CD4-positive, CD25-positive, alpha-beta regulatory T cell (primary cell): ENCODE measurements at places on chromosomes 3 and 15.

GRCh38 chr3:5891711-5892110 is 704.2 kb downstream of the EDEM1 start:
- no peak for DNase-seq

GRCh38 chr15:77966540-77967234 is 110.8 kb downstream of the TBC1D2B start:
- DNase-seq: peak; percentile 47

- DNase-seq: no peak
These were observed 11.1 kb upstream of the TMC3 start for GRCh38 chr15:81384891-81385720.

DNA sequence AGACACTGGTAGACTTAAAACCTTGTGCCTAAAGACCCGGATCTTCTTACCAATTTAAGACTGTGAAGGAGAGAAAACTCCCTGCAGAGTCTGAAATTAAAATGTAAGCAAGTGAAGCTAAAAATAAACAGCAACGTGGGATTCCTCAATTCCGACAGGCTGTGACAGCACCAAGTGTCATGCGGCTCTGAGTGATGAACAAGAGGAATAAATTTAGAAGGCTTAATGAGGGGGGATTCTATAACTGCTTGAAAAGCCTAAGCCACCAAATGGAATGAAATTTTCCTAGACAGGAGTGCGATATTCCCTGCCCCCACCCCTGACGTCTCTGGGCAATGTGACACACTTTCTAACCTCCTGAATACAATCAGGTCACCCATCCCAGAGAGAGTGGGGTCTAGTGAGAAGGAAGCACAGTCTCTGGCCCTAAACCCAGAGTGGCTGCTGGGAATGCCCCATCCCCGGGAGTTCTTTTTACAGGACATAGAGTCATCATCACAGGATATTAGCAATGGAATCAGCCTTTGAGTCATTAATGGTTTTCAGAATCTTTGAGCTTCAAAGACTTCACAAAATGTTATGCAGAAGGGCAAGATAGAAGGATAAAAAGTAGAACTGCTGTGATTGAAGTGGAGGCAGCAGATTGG is 114.3 kb downstream of the EDEM1 start:
- DNase-seq: no peak

DNA sequence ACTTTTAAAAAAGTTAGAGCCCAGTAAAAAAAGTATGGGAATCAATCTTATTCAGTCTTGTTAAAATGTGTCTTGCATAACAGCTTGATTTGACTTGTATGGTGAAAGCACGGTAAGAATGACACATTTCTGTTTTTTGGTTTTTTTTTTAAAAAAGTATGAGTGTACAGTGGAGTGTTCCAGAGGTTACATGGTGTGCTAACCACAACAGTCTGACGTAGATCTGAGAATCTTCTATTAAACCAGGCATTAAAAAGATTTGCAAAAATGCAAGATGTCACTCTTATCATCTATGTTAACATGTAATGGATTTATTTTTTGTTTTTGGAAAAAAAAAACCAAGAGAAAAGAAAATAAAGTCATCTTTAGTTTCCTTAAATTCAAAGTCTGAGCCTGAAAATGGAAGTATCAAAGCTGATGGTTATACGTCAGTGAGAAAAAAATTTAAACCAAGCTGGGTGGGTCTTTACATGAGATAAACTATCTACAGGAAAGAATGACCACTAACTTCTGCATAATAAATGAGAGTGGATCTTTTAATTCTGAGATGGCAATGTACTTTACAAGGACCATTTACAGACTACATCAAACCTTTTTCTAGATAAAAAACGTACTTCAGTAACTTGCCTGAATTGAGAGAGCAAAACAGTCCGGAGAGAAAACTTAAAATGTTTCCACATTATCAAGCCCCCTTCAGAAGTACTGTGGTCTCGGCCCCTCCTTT is 1.6 kb downstream of the GABPB1 start:
- peak; percentile 28 for DNase-seq

DNA sequence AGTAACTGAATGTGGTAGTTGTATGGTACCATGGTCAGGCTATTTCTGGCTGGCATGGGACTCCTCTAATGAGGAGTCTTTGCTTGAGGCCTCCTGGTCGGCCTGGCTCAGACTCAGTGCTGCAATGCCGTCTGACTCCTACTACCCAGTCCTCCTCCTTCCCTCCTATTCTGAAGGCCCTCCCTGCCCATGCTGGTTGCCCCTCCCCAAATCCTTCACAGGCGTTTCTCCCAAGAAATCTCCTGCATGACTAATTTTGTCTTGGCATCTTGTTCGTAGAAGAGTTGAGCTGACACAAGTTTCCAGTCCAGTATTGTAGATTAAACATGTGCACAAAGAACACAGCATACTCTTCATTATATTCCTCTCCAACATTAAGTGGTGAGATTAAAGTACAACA is 115.5 kb downstream of the NFKBIZ start:
- DNase-seq: no peak

DNA sequence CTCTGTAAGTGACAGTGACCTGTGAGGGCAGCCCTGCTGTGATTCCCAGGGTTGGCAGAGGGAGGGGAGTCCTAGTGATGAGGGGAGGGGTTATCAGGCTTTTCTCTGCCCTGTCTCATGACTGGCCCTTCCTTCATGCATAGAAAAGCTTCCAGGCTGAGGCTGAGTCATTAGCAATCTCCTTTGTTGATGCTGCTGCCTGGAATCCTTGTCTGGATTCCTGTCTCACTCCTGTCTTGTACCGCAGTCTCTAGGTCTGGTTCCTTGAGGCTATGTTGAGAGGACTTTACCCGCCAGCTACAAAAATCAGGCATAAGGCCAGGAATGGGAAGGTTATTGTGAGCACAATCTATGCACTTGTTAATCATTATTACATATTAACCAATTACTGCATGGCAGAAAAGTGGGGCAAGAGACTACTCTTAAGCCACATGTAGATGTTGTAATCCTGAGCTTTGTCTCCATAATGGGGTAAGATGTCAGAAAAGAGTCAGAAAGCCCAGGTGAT is 7.2 kb downstream of the KLHL6 start:
- no peak for DNase-seq

DNA sequence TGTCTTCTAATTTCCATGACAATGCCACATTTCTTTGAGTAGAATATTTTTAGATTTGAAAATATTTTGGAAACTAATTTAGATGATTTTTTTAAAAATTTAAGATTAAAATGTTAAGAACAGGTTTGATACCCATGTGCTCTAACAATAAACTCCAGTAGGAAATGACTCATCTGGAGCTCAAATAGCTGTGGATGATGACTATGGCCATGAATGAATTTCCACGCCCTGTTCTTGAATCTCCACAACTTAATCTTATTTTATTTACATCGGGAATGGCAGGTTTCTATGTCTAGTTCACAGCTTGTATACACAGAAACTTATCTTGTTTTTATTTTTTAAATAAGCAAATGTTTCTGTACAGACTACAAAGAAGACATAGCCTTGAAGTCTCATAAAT is 726.8 kb downstream of the NAALADL2 start:
- DNase-seq: no peak

DNA sequence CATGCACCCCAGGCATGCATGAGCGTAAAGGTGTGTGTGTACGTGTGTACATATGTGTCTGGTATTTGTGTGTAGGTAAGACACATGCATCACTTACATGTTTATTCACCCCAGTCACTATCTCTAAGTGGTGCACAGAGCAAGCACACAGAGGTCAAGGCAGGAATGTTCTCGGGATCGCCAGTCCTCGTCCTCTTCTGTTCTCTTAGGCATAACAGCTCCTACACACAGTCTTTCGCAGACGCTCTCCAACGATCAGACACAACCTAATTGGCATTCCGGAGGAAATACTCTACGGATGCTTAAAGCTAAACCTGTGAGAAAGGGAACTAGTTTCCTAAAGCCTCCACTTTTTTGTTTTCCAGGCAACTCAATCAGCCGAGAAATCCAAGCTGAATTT is 95.9 kb downstream of the ADAMTS17 start:
- no peak for DNase-seq

GRCh38 chr3:178513546-178514380 is 22.5 kb upstream of the KCNMB2 start:
- DNase-seq: no peak

DNA sequence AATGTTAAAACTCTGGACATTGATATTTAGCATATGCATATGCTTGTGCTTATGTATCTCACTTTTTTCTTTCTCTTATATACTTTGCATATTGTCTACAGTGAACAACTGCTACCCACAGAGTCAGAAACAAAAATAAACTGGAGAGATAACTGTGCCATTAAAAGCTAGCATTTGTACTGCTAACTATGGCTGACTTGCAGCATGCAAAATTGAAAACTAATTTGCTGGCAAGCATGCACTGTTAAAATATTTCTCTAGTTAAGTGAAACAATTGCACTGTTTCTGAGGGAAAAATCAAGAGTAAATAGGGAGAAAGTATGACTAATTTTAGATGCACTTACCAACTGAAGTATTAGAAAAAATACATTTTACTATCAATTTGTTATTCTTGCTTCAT is 177.8 kb downstream of the CBLB start:
- DNase-seq: no peak

GRCh38 chr3:21913791-21914190 is 162.8 kb upstream of the ZNF385D start:
- no peak for DNase-seq

GRCh38 chr15:73784291-73784690 is 31.1 kb upstream of the INSYN1 start:
- no peak for DNase-seq

GRCh38 chr15:48266024-48266689 is 60.1 kb downstream of the SLC12A1 start:
- no peak for DNase-seq

- no peak for DNase-seq
These were observed 223.1 kb upstream of the CTNNB1 start for GRCh38 chr3:40976241-40976640.

DNA sequence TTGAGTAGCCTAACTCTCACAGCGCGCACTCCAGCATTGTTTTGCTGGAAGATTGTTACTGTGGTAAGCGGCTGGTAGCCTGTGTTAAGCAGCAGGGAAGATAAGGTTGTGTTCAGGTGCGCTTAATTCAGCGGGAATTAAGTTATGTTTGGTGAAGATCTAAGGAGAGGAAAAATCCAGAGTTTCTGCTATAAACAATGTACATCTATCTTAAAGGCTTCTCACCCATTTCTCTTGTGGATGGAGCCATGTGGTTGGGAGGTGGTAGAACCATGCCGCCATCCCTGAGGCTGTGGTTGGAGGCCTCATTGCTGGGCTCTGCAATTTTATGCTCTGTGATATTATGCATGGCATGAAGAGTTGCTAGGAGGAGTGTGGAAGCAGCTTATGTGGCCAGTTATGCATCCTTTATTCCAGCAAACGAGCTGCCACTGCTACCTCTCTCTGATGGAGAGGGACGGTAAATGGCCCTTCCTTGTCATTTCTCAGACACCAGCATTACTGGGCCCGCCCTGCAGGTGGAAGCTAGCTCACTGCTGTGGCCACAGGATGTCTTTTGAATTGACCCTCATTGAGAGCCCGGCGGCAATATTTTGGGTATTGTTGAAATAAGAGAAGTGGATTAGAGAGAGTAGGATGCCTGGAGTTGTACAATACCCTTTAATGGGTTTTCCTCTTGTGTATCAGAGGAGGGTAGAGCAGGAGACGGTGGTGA is 1.3 kb downstream of the MINAR1 start:
- no peak for DNase-seq

DNA sequence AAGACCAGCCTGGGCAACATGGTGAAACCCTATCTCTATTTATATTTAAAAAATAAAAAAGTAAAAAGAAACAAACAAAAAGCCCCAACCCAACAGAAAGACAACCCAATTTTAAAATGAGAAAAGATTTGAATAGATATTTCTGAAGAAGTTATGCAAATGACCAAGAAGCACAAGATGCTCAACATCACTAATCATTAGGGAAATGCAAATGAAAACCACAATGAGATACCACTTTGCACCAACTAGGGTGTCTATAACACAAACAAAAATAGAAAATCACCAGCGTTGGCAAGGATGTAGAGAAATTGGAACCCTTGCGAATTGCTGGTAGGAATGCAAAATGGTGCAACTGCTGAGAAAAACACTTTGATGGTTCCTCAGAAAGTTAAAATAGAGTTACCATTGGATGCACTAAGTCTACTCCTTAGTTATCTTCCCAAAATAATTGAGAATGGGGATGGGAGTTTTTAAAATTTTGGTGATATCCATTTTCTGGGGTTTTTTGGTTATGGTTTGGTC is 45.8 kb upstream of the CCNB2 start:
- no peak for DNase-seq

GRCh38 chr3:119608405-119609000 is 10.8 kb downstream of the PLA1A start:
- DNase-seq: no peak

GRCh38 chr15:53830707-53831386 is 71.4 kb upstream of the WDR72 start:
- DNase-seq: no peak

GRCh38 chr3:192745150-192745549 is 17.8 kb upstream of the FGF12 start:
- no peak for DNase-seq

GRCh38 chr15:33565094-33565493 is 254.3 kb downstream of the RYR3 start:
- DNase-seq: no peak

- DNase-seq: no peak
These were observed 5.9 kb downstream of the C3orf22 start for GRCh38 chr3:126552688-126553283.

DNA sequence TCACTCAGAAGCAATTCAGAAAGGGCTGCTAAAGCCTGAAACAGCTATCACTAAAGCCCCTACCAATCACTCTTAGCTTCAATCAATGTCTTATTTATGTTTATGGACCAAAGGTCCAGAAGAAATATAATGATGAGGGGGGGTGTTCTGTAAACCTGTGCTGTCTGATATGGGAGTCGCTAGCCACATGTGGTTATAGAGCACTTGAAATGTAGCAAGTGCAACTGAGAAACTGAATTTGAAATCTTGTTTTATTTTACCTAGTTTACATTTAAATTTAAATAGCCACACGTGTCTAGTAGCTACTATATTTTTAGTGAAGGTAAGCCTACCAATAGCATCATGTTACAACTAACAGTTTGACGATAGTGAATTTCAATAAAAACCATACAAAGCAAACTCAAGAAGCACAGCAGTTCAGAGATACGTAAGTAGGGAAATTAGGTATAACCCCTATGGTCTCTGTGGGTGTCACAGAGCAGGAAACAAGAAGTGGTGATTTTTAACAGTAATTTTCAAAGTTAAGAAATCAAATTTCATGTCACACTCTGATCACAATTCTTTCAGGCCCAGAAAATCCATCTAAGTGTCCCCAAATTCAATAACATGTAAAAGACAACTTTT is 3.6 kb downstream of the POU1F1 start:
- peak; percentile 24 for DNase-seq

GRCh38 chr3:161072211-161072621 is 32.9 kb downstream of the B3GALNT1 start:
- no peak for DNase-seq

GRCh38 chr3:59605944-59606534 is 556.2 kb upstream of the CFAP20DC start:
- DNase-seq: no peak
